Bone marrow (tissue), 2 donors: ENCODE measurements at places on chromosomes 3 and 15.

GRCh38 chr3:120145542-120146285, 51.5 kb upstream of the GSK3B start:
- no peak for DNase-seq

DNA sequence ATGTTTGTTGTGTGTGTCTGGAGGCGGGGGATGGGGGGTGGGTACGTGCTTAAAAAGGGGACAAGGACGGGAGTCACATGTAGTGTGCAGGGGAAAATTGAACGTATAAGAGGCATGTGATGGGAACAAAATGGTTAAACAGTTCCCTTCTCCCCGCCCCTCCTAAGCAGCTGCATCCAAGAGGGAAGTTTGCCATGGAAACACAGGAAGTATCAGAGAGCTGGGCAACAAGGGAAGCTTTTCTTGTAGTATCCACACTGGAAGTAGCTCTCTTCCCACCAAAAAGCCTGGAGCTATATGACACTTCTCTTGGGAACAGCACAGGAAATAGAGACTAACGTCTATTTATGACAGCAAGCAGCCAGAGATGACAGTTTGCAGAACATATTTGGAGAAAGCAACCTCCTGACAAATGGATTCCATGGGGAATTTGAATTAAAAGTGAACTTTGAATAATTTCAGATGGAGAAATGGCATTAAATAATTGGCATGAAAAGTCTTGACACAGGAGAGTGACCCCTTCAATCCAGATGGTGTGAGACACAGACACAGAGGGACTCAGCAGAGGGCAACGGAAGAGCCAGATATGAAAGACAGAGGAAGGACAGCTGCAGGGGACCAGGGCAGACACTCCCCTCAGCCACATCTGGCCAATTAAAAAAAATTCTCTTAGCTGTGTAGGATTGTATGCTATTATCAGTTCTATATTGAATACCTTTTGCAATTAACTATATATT, 294.2 kb upstream of the TBL1XR1 start:
- no peak for DNase-seq

DNA sequence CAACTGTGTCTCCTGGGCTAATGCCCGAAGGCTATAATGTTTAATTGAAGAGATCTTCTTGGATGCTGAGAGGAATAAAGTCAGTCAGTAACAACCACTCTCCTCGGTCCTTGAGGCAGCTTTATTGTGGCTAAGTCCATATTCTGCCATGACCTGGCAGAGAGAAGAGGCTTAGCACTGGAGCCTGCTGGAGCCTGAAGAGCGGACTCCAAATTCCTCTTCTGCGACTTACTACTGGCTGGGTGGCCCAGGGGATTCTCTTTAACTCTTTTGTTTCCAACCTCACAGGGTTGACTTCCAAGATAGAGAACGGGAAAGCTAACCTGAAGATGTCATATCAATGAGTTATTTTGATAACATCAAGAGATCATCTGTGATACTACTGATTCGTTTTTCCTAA, 71.1 kb downstream of the MYO1E start:
- DNase-seq: no peak

GRCh38 chr15:57559875-57560274, 31.8 kb upstream of the MYZAP start:
- DNase-seq: peak; percentile 19

- no peak for DNase-seq
Observed at GRCh38 chr3:11536936-11537612, 106.6 kb downstream of the VGLL4 start.

- DNase-seq: no peak
Observed at GRCh38 chr3:172903642-172904320, 153.3 kb downstream of the ECT2 start.

DNA sequence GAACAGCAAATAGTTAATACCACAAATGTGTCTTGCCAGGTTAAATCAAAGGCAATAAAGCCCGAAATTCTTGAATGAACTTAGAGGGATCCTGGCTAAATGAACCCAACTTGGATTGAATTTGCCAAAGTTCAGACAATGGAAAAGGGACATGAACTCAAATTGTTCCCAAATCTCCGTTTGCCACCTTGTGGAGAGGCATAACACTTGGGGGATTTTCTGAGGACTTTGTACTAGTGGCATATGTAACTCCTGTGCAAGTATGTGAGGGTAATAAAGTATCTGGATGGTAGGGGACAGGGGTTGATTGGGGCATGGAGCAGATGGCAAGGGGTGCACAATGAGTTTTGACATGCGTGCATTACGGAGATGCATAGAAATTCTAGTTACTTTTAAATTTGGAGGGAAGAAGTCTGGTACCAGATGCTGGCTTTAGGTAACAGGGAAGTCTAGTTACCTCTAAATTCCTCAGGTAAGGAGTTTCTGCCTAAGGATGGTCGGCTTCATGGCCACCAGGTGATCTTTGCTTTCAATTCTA, 1.2 kb upstream of the TCAIM start:
- DNase-seq: no peak

DNA sequence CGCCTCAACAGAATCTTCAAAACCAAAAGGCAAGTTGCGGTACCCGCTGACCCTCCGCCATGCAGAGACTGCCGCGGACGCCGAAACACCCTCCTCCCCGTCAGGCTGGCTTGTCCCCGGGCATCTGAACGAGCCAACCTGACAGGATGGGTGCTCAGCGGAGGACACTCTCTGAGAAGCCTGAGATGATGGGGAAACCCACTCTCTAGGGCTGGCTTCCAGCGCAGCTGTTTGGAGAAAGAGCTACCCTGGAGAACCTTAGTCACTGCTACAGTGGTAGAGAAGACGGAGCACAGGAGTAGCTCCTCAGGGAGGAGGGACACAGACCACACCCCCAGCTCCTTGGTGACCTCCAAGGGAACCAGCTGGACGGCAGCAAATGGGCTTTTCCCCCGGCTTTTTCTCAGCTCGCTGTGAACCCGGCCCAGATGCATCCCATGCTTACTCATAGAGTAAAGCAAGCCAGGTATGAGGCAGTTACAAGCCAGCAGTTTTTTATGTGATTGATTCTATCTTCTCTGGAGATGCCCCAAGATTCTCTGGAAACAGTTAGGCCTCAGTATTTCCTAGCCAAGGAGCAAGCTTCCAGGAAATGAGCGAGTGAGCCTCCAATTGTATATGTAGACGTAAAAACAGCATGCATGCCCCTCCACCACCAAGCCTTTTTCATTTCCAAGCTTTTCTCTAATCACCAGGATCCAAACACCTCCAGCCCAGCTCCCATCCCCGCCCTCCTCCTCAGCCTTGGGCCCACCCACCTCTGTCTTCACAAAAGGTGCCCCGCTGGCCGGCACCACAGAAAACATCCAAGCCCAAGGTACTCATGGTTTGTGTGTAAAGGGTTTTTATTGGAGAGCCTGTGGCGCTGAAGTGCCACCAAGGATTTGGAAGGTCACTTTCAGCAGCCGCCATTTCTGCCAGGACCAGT, 38.7 kb downstream of the FAM174B start:
- no peak for DNase-seq

GRCh38 chr3:65678516-65678915, 360.2 kb downstream of the MAGI1 start:
- DNase-seq: no peak

- DNase-seq: no peak
Observed at GRCh38 chr3:26558257-26558656, 64.3 kb upstream of the LRRC3B start.

DNA sequence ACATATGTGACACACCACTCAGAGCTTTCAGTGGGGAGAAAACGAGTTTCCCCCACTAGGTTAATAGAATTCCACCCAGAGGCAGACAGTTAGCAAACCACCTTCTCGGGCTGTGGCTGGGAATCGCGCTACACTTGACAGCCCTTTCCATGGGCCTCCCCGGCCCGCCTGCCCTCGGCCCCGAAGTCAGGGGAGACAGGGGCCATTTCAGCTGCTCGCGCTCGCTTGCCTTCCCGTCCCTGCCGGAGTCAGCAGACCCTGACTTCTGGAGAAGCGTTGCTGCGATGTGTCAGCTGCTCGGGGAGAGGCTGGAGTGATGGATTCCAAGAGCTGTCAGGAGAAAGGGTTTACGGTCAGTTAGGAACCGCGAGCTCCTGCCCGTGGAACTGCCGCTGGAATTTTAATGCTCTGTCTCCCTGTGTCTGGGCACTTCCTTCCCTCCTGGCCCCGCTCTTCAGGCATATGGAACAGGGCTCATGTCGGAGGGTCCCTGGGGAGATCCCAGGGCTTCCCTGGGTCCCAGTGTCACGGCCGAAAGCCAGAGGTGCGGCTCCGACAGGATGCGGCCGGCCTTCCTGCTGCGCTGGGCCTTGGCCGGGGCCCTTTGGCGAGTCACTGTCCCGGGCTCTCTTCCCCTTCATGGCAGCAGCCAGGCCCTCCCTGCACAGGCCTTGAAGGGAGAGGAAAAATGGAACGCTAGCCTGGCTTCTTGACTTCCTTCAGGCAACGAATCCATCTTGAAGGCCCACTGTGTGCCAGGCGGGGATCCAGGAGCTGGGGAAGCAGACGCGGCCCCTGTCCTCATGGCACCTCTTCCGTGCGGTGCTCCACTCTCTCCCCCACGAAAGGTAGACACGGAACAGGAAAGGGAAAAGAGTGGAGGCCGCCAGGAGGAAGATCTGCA, 38.4 kb upstream of the VPS8 start:
- DNase-seq: no peak

GRCh38 chr3:148825476-148825875, 2.1 kb upstream of the CPB1 start:
- DNase-seq: no peak

- no peak for DNase-seq
Observed at GRCh38 chr3:183214277-183214612, 38.8 kb upstream of the B3GNT5 start.

GRCh38 chr15:55552451-55552850, 35.7 kb downstream of the PYGO1 start:
- no peak for DNase-seq

DNA sequence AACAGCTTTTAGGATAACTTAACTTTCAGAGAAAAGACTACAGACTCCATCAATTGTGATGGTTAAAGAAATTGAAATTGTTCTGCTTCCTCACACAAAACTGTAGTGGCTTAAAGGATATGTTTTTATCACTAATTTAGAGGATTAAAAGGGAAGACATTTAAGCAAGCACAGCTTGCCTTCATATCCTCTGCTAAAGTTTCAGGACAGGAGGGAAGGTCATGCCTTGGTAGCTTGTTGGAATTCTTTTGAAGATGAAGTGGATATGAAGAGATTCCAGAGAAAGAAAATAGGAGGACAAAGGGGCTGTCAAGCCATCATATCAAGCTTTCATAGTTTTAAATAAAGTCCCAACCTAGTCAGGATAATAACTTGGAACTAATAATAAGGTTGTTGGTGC, 33.1 kb downstream of the CCDC80 start:
- DNase-seq: no peak

DNA sequence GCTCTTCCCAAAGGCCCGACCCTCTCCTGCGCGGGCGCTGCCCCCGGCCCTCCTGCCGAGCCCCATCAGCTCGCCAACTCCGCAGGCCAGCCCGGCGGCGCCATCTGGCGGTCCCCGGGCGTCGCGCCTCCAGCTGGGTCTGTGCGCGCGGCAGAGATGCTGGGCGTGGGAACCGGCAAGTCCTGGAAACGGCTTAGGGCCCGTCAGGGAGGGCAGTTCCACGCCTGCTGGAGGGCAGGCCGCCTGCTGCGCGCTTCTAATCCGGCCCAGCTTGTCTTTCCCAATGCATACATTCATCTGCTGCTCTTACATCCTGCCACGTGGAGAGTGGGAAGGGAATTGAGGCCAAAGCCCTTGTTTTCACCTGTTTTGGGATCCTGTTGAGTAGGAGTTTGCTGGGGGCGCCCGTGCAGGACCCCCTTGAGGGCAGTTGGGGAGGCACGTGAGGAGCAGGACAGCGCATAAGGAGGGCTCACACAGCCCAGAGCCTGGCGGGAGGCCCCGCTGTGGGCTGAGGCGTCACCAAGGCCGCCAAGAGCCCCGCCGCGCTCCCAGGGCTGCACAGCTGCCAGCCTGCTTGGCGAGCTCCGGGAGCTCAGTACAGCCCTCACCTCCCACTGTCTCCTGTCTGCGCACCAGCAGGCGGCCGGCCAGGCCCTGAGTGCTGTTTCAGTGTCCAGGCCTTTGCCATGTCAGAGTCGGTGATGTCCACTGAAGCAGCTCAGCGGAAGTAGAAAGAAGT, 165.6 kb downstream of the NSMCE3 start:
- DNase-seq: no peak

DNA sequence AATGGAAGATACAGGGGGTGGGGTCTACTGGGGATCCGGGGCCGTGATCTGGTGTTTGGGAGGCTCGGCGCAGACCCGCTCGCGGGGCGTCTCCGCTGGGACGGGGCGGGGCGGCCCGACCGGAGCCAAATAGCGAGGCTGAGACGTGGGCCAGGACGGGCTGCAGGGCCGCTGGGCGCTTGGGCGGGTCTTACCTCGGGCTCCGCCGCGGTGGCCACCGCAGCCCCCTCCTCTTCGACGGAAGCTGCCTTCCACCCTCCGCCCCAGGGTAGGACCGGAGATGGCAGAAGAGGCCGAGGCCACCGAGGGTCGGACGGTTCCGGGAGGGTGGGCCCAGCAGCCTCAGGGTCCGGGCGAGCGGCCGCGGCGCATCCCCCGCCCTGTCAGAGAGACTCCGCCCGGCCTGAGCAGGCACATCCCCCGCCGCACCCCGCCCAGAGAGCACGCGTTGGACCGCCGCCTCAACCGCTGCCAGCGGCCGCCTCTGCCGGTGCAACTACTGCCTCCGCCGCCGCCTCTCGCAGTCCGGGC, 399 bp downstream of the MYO9A start:
- DNase-seq: no peak

DNA sequence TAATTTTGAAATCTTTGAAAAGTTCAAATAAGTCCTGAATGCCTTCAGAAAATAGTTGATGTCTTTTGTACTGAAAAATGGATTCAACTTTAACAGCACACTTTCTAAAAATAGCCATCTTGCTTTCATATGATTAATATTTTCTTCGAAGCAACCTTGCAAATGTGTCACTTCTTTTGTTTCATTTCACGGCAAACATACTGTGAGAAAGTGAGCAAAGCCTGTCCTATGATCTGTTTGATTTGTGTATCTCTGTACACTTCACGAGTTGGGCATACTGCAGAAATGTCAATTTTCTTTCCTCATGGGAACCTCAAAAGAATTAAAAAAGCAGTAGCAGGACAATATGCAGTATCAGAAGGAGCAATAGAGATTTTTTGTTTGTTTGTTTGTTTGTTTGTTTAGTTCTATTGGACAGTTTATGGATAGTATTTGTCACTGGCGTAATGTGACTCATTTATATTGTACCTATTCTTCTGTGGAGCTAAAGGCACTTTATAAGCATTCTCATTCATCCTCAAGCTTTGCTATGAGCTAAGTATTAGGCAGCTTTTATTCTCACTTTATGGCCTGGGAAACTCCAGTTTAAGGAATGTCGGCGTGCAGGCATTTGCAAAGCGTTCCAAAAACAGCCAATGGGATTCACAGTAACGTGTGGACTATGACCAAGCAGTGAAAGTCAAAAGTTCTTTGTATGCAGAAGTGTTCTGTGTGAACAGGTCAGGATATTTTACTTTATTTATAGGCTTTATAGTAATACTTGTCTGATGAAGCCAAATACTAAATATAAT, 572.0 kb downstream of the NAALADL2 start:
- DNase-seq: no peak
